Stimulated activated CD8-positive, alpha-beta memory T cell treated with anti-CD3 and anti-CD28 coated beads, Interleukin-15, amount 100 ng/mL, for 1 hour (primary cell): ENCODE measurements at places on chromosomes 7 and 10.

- DNase-seq, result no peak
Measured at GRCh38 chr10:10056961-10057360, 960.7 kb upstream of the CELF2 start.

DNA sequence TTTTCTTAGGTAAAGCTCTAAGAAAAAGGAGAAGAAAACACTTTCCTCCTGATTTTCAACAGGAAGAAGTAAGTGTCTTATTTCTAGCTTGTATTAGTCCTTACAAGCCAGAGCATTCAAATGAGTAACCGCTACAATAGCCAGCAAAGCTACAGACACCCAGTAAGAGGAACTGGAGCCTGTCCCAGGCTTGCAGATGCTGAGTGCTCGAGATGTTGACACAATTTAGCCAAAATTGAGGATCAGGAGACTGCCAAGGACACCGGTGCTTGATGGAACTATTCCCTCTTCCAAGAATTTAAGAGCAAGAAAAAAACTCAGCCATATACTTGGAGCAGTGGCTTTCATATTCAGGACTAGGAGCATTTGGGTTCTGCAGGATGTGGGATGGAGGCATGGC is 149.3 kb upstream of the DPP6 start:
- DNase-seq, result no peak

GRCh38 chr10:69409176-69409495 is 7.6 kb downstream of the TACR2 start:
- no peak for DNase-seq

- no peak for DNase-seq
Measured at GRCh38 chr7:28989211-28989980, 31.3 kb upstream of the TRIL start.

DNA sequence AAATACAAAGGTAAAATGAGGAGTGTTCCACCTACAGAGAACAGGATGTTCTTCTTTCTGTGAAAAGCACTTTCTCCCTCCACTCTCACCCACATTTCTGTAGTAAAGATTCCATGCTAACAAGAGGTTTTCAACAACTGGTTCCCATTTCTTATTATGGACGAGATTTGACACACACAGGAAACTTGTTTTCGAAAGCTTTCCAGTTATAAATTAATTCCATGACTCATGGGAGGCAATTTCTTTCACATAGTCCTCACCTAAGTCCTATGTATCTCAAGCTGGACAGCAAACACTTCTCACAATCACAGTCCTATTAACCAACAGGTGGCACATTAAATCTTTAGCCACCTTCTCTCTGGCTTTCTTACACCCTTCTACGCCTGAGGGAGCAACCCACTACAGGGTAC is 24.5 kb downstream of the RAPGEF5 start:
- no peak for DNase-seq

DNA sequence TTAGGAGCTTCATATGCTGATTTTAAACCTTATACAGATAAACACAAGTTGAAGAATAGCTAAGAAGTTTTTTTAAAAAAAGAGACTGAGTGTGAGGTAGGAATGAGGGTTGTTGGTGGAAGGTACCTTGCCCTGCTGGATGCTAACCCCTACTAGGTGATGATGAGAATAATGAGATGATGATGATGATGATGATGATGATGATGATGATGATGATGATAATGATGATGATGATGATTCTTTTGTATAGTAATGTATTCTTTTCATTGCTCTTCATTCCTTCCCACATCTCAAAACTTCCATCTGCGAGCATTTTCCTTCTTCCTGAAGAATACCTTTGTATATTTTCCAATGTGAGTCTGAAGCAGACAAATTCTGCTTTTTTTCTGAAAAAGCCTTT is 14.1 kb upstream of the TMEM273 start:
- DNase-seq, result no peak

DNA sequence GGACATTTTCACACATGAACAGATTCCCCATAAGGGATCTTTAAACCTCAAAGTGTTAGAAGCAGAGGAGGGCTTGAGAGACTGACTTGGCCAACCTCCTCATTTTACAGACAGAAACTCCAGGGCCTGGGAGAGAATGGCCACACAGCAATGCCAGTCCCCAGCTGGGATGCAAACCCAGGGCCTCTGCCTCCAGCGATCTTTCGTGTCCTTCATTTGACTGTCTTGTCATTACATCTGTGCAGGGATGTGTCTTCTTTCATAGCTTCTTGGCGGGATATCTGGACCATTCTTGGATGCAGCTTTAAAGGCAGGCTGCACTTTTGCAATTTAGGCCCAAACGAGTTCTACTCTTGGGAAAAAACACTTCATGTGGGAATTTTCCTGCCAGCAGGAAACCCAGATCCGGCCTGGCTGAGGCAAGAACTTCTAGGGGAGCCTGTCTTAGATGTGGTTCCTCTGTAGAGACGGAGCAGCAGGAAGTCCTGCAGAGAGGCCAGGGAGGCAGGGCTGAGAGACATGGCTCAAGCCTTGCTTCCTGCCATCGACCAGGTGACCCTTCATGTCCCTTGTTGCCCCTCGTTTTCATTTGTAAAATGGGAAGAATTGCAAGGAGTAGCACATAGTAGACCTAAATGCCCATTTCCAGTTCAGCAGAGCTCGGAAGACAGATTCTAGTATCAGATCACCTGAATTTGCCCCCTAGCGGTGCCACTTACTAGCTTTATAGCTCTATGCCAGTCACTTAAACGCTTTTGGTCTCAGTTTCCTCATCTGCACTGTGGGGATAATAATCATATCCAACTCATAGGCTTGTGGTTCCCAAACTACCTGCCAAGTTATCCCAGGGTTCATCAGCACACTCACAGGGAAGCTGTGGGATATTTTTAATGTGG is 43.9 kb upstream of the SLC29A3 start:
- no peak for DNase-seq

DNA sequence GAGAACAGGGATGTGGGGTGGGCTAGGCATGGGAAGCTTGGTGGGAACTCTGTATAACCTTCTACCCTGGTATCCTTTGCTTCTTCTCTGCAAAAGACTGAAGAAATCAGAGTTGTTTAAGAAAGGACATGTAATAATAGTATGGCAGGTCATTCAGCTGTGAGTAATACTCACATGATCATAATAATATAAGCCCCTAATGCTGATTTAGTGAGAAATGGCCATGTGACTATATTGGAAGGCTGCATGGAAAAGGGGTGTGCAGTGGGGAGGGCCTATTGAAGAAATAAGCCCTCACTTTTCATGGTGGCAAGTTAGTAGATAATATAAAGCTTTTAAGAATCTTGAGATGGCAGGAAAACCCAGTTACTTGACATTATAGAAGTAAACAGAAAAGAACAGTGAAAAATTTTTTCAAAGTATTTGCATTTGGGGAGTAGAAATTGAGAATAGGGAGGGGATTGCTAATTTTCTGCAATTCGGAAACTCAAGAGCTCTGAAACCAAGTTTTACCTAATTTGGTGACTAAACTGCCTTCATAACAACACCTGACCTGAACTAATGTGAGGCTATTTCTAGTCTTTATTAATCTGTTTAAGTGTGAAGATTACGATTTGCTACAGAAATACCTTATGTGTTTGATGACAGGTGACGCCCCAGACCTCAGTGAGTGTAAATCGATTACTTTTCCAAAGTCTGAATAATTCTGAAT is 44.4 kb downstream of the ATXN7L1 start:
- DNase-seq, result no peak

GRCh38 chr7:70212281-70212680 is 614.0 kb downstream of the AUTS2 start:
- no peak for DNase-seq

- DNase-seq, result no peak
Measured at GRCh38 chr7:151038951-151039849, 9.1 kb upstream of the ASIC3 start.

DNA sequence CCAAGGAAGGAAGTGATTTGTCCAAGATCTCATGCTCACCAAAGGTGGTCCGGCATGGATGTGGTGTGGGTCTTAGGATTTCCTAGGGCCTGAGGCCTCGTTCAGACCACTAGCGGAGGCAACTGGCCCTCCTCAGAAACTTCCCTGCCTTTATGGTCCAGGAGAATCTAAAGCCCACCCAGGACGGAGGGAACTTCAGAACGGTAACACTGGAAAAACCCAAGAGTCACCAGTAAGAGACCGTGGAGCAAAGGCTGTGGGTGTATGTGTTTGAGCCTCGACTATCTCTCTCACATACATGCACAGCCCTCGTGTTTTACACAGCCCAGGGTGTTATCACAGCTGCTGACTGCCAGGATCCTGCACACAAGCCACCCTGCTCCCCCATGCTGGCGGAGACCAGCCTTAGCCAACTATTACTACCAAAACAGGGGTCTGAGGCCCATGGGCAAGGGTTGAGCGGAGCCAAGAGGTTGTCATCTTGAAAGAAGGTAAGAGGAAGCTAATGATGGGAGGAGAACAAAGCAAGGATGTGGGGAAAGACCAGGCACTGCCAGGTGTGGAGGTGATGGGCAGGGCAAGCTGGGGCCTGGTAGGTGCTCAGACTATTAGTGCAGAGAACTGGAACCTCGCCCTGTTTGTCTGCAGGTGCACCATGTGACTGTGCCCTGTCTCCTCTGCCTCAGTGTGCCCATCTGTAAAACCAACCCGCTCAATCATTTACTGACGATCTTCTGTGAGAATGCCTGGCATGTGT is 170.2 kb upstream of the ZMIZ1 start:
- DNase-seq, result no peak

- DNase-seq, result no peak
Measured at GRCh38 chr10:82319562-82319961, 444.6 kb downstream of the NRG3 start.

DNA sequence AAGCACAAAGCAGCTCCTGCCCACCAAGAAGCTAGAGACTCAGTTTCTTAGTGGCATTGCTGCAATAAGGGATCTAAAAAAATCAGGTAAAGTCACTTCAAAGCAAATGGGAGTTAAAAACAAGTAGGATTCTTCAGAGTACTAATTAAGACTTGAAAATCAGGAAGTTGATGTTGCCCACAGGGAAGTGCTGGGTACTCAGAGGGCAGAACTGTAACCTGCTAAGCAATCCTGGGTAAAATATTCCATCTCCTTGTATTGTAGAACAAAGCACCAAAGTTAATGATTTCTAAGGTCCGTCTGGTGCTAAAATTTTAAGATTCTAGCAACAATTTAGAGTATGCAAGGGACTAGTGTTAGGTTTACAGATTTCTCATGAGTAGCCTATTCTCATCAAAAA is 8.3 kb downstream of the PEX1 start:
- DNase-seq, result no peak

DNA sequence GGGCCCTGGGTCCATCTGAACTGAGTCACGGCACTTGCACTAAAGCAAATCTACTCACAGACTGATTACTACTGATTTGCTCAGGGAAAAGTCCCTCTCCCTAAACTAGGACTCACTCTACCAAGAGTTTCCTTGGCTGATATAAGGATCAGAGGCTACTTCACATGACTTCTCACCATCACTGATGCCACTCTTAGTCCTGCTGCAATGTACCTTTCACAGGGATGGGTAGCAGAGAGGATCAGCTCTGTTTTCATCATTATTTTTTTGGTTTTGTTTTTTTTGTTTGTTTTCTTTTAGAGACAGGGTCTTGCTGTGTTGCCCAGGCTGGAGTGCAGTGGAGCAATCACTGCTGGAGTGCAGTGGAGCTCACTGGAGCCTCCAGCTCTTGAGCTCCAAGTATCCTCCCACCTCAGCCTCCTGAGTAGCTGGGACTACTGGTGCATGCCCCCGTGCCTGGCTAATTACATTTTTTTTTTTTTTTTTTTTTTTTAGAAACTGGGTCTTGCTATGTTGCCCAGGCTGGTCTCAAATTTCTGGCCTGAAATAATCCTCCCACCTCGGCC is 200.6 kb downstream of the JCAD start:
- no peak for DNase-seq

DNA sequence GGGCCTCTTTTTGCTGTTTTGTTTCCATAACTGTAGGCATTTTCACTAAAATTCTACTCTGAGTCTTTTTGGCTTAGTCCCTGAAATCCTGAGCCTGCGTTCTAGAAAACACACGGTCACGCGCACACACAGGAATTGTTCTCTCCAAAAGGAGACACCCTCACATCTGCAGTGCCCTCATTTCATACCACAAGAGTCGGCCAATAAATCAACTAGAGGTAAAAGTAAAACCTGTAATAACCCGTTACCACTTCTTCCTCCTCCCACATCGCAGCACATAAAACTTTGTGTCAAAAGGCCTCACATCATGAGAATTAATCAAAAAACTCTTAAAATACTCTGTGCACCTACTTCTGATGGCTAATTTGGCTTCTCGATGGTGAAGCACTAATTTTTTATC is 133.3 kb upstream of the MGMT start:
- no peak for DNase-seq

DNA sequence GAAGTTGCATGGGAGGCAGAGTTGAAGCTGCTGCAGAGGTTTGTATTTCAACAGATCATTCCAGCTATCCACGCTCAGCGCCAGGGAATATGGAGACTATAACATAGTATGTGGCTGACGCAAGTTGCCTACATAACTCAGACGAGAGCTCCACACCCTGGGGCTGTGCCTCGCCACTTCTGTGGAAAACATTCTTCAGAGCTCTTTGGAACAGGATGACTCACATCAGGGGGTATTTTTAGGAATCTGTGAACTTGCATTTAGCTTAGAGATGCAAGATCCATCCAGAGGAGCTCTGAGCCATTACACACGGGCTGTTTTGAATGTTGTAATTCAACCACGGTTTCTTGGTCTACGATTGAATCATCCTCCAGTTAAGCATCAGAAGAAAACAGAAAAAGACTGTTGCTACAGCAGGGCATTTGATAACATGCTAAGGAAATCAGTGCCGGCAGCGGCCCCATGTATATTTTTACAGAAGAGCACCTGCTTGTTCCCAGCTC is 481.5 kb upstream of the AKR1E2 start:
- DNase-seq, result no peak

- no peak for DNase-seq
Measured at GRCh38 chr10:47290338-47290737, 9.7 kb upstream of the GDF10 start.
